Muscle of arm (tissue), 14 donors: ENCODE measurements at places on chromosomes 2 and 18. TPM values are rescaled to one million over a fixed set of nuclear protein-coding genes. Genes with fewer than 3 reads are reported as not detected.

- no peak for DNase-seq
Observed at GRCh38 chr2:24085200-24085489, 511 bp upstream of the TP53I3 start.

DNA sequence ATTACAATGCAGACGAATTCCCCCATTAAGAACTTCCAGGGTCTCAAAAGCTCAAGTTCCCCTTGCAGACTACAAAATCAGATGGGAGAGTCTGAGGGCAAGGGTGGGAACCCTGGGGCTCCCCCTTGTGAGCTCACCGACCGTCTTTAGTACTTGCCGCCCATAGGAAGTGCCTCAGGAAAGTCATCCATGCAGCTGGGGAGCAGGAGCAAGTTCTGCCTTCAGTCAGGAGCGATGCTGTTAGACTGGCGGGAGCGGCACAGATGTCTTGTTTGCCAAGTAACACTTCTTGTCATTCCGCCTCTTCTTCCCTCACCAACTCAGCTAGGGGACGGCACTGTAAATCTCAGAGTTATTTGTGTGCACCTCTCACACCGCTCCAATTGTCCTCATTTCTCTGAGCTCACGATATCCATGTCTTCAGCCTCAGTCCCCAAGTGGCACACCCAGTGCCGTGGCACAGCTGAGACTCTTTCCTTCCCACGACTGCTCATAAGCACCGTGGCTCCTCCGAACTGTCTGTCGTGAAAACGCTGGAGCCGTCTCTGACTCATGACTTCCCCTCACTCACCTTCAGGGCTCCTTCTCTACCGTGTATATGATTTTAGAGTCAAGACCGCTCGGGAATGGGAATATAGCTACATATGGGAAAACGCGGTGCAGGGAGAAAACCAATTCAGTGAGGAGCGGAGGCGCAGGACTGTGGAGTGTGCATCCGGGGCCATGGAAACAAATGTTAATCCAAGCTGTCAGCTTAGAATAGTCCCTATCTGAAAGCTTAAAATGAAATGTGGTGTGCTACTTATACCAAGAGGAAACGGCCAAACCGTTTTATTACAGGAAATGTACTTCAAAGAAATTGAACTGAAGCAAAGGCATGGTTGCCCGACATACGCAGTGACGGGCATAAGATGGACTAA is 34.0 kb downstream of the UXS1 start:
- peak; percentile 11 for DNase-seq

DNA sequence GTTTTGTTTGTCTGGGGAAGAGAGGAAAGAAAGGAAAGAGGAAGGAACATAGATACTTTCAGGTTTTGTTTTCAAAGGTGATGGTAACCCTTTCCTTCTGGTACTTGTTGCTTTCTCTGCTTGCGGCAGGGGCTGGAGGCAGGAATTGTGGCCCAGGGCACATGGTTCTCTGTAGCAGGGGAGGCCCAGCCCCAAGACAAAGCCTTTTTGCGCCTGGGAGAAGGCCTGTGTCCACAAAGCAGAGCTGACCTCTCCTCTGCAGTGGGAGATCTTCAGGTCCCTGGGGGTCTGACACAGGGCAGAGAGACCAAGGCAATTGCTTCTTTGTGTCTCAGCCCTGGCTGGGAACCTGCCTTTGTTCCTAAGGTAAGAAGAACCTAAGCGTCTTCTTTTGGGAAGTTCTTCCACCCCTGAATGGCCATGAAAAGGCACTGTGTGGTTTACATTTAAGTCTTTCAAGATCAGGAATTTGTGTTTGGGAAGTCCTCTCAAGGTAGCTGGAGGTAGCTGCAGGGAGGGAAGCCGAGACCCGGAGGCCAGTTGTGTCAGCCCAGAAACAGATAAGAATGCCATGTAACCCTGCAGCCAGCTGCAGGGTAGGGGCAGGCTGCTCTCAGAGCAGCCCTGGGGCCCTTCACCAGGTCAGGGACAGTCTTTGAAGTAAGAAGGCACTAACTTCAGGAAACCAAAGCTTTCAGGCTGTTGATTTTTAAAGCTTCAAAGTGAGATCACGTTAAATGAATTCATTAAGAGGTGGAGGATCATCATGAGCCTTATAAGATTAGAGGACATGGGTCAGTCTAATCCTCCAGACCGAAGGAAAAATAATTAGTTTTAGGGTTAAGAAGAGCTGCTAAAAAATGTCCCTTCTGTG is 119.3 kb downstream of the STPG4 start:
- no peak for DNase-seq

- DNase-seq, result no peak
Observed at GRCh38 chr2:127707890-127708648, 6.8 kb downstream of the SFT2D3 start.

The GPR39 gene
- polyA plus RNA-seq, result 0.57 TPM

The CCDC178 gene
- 0.42 TPM for polyA plus RNA-seq
